CD4-positive, alpha-beta T cell treated with Interferon alpha-2 for 1 hour (primary cell): ENCODE measurements at places on chromosomes 12 and 14.

DNA sequence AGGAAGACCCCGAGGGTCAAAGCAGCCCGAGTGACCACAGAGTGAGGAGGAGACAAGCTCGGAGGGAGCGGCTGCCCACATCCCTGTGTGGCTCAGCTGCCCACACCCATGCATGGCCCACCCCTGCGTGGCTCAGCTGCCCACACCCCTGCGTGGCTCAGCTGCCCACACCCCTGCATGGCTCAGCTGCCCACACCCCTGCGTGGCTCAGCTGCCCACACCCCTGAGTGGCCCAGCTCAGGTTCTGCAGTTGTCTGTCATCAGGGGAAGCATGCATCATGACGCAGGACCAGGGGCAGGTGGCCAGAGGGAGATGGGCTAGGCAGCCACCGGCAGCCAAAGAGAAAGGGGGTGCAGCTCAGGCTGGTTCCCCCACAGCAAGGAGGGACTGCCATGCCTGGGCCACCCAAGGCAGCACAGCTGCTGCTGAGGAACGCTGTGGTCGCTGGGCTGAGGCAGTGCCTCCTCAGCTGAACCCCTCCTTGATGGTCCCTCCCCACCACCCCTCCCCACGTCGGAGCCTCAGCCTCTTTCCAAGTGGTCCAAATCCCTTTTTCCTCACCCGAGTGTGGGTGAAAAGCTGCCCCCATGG lies 33.3 kb upstream of the NUDT14 start:
- no peak for DNase-seq

DNA sequence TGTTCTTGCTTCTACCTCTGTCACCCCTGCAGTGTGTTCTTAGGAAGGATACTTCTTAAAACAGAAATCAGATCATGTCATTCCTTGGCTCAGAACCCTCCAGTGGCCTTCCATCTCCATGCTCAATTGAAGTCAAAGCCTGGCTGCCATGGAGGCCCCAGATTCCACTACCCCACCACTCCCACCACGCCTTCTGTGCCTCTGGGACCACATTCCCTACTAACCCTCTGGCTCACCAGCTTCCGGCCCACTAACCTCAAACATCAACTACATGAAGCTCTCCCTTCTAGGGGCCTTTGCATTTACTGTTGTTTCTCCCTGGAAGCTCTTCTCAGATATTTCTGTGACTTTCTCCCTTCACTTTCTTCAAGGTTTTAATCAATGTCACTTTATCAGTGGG lies 76.1 kb upstream of the REP15 start:
- DNase-seq = no peak

GRCh38 chr12:71092290-71092689 lies 65.5 kb downstream of the TSPAN8 start:
- DNase-seq = no peak

- no peak for DNase-seq
These were observed 108.1 kb downstream of the BICD1 start for GRCh38 chr12:32214723-32215122.

GRCh38 chr12:11963841-11964471 lies 106.8 kb upstream of the BCL2L14 start:
- no peak for DNase-seq

- DNase-seq = peak; percentile 0
These were observed 4.3 kb downstream of the TEDC1 start for GRCh38 chr14:105495101-105495989.

DNA sequence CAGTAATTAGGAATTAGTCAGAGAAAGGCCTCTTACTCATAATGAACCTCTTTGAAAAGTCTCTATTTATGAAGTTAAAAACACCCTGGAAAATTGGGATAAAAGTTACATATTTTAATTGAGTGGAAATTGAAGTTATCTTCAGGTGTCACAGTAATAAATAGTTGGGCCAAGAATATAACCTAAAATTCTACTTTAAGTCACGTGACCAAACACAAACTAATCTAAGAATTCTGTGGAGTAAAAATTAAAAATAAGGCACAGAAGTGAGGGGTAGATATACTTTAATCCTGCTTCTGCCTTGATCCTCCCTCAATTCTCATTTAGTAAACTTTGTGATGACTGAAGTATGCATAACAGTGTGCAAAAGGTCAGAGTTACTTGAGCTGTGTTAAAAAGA lies 226.4 kb downstream of the NAV3 start:
- no peak for DNase-seq

DNA sequence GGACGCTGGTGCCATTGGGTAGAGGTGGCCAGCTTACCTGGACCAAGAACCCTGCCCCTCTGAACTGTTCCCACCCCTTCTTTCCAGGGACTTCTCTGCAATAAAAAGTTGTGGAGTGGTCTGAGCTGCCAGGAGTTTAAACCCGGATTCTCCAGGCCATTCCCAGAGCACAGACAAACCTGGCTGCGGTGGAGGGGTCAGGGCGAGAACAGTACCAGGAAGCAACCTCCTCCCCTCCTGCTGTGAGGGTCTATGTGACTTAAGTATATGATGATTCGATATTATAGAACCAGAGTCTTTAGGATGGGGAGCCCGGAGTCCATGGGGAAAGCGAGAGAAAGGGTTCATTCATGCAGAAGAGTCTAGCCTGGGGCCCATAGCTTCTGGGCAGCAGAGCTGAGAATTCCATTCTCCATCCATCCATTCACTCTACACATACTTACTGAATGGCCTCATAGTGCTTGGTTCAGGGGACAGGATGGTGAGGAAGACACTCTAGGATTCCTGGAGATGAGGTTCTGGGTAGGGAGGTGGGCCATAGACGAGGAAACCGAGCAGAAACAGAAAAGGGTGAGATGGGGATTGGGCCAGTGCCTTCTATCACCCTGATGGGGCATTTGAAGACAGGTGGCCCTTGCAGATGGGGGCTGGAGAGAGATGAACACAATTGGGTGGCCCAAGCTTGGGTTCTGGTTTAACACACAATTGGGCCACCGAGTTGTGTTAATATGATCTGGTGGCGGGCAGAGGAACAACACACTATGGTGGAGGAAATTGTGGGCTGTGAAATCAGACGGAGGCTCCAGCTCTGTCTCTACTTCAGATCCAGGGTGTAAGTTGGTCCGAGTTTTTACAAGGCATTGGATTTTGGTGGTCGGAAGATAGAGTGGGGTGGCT lies 5.2 kb downstream of the KRT86 start:
- no peak for DNase-seq

- no peak for DNase-seq
These were observed 72.1 kb downstream of the PLEKHA5 start for GRCh38 chr12:19201661-19202060.

DNA sequence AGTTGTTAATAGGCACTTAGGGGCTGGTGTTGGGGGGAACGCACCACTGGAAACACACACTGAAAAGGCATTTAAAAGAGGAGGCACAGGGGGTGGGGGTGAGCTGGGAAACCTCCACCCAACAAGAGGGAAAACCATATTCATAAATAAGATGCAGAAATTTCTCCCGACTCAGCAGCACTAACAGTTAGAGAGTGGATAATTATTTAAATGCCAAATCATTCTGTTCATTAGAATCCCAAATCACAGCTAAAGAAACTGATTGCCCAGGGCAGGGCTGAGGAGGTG lies 60.7 kb upstream of the FAM222A start:
- no peak for DNase-seq

DNA sequence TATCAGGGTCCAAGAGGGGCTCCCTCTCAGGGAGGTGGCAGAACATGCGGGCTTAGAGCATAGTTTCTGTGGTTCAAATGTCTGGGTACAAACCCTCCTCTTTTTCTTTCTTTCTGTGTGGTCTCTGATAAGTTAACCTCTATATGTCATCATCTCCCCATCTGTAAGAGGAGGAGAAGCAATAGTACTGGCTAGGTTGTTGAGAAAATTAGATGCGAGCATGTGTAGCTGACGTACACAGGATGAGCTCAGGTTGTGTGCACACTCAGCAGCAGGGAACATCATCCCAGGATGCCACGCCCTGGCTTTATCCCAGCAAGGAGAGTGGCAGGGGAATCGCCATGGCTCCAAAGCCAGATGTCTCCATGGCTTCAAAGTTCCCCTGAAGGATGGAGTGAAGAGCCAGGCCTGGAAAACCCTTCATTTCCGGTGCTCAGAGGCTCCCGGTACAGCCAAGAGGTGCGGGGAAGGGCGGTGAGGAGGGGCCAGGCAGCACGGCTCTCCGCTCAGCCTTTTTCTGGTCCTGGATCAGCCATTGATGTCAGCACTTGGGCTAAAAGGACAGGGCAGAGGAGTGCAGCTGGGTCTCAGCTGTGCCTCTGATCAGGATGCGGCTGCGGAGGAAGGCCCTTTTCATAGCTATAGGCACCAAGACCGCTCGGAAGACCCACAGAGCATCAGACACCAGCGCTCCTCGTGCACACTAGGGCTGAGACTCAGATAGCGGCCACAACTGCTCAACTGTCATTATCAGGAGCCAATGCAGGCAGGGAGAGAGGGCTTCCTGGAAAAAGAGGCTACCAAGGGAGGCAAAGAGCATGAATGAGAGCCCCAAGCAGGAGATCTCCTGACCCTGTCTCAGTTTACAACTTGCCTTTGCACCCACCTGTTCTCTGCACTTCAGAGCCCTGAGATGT lies 41.5 kb downstream of the ARL6IP4 start:
- no peak for DNase-seq

GRCh38 chr12:56150563-56150962 lies 1.8 kb upstream of the MYL6B start:
- no peak for DNase-seq

GRCh38 chr14:64069634-64070359 lies 217.0 kb downstream of the SYNE2 start:
- DNase-seq = no peak

DNA sequence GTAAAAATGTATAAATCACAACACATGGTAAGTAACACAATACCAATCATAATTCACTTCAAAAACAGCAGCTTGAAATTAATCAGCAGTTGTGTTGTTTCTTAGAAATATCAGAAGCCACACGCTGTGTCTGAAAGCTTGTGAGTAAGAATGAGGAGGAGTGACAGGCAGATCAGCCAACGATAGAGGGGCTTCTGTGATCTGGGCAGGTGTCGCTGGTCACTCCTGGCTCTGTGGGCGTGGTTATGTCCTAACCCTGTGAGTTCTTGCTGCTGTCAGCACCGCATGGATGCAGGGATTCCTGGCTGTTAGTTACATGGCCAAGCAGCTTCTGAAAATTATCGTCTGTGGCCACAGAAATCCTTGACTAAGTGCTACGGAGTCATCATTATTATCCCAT lies 123.4 kb downstream of the SLC25A47 start:
- no peak for DNase-seq

- no peak for DNase-seq
These were observed 27.2 kb upstream of the RGS6 start for GRCh38 chr14:71905031-71905430.

GRCh38 chr12:16467272-16467671 lies 119.8 kb downstream of the MGST1 start:
- DNase-seq = no peak

DNA sequence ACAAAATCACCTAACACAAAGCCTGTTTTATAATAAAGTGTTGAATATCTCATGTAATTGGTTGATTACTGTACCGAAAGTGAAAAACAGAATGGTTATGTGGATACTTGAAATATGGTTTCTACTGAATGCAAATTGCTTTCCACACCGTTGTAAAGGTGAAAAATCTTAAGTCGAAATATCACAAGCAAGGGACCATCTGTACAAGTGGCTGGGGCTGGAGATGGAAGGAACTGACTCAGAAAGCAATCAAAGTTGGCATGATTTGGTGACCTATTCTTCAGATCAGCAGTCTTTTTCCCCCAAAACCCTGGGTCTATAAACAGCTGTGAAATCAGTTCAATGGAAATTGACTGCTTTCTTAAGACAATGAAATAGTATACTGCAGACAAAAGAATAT lies 3.6 kb downstream of the CBX5 start:
- no peak for DNase-seq

GRCh38 chr12:114779186-114779585 lies 95.2 kb upstream of the TBX3 start:
- DNase-seq = no peak
